HFFc6 (cell line): ENCODE measurements at places on chromosomes 3 and 15. TPM values are rescaled to one million over a fixed set of nuclear protein-coding genes. Genes with fewer than 3 reads are reported as not detected.

Gene PLSCR5
- not detected in 3 replicates for total RNA-seq

Gene GPR62
- total RNA-seq: 0.07 to 0.09 TPM in 2 of 3 replicates, not detected in the other

Gene ANKRD63
- not detected in 2 replicates for total RNA-seq

Gene ROBO1
- 38.7 and 46.8 TPM in 2 replicates for total RNA-seq

Gene NR2F2
- 120 and 160 TPM in 2 replicates for total RNA-seq

Gene MKRN2
- total RNA-seq: 33.5 to 35.7 TPM (median 33.5 TPM) in 3 replicates

Gene SAMMSON
- not detected in 3 replicates for total RNA-seq

Gene CCDC54
- total RNA-seq: not detected in 3 replicates

Gene FAM43A
- 11.5 to 27.5 TPM (median 12.2 TPM) in 3 replicates for total RNA-seq

Gene ABI3BP
- 10.9 to 27.8 TPM (median 13.3 TPM) in 3 replicates for total RNA-seq

Gene LIPC
- not detected in 3 replicates for total RNA-seq

Gene ANP32A
- total RNA-seq: 93.9 to 130 TPM (median 123 TPM) in 3 replicates

Gene UBP1
- 56.9 to 69.0 TPM (median 60.5 TPM) in 3 replicates for total RNA-seq

Gene SLC35G2
- total RNA-seq: 21.7 to 22.6 TPM (median 22.4 TPM) in 3 replicates

Gene STIMATE
- 16.5 to 32.0 TPM (median 18.4 TPM) in 3 replicates for total RNA-seq
